PC-9 (cell line): ENCODE measurements at places on chromosomes 2 and 18. TPM values are rescaled to one million over a fixed set of nuclear protein-coding genes. Genes with fewer than 3 reads are reported as not detected.

DNA sequence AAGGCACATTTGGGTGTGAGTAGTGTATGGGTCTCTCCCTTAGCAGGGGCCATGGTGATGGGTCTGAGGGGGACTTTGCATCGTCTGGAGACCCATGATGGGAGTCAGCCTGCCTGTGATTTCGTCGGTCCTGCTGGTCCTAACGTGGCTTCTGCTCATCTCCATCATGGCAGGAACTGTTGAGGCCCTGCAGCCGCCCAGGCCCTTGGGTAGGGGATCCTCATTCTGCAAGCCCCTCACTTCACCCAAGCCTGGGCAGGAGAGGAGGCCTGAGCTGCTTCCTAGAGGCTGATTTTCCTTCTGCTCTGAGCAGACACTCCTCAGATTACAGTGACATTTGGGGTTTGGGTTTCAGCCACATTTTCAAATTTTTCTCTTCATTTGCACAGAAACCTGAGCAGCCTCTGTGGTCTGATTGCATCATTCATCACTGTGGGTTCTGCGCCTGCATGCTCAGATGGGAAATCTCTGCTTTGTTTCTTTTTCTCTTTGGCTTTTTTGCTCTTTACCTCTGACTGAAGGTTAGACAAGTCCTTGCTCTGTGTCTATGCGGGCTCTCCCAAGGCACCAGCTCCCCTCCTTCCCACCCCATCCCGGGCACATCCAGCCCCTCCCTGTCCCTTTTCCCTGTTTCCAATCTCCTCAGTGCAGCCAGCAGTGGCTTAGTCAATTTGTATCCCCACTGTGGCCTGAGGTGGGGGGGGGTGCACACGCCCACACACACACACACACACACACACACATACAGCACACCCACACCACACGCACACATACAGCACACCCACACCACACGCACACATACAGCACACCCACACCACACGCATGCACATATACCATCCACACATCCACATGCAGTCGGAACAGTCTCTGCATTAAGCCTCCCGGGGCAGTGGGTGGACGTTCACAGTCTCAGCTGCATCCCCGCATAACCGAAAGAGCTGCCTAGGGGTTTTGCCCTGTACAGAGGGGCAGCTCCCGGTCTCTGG, 305.4 kb upstream of the HS6ST1 start:
- peak; percentile 78 for DNase-seq

TANK gene
- total RNA-seq: 31.3 and 46.1 TPM in 2 replicates

TMEM18 gene
- total RNA-seq: 30.5 and 32.4 TPM in 2 replicates

- peak; percentile 70 for DNase-seq
Observed at GRCh38 chr2:196927376-196928225, 1.1 kb upstream of the PGAP1 start.

VSNL1 gene
- not detected in 2 replicates for total RNA-seq

SOWAHC gene
- 12.8 and 14.3 TPM in 2 replicates for total RNA-seq
